ENCODE measurements at places on chromosomes 2 and 18. TPM values are rescaled to one million over a fixed set of nuclear protein-coding genes. Genes with fewer than 3 reads are reported as not detected.

SFT2D3 gene
- 7.6 TPM for total RNA-seq

C2orf80 gene
- not detected for total RNA-seq

IRS1 gene
- 3.5 TPM for total RNA-seq

DNA sequence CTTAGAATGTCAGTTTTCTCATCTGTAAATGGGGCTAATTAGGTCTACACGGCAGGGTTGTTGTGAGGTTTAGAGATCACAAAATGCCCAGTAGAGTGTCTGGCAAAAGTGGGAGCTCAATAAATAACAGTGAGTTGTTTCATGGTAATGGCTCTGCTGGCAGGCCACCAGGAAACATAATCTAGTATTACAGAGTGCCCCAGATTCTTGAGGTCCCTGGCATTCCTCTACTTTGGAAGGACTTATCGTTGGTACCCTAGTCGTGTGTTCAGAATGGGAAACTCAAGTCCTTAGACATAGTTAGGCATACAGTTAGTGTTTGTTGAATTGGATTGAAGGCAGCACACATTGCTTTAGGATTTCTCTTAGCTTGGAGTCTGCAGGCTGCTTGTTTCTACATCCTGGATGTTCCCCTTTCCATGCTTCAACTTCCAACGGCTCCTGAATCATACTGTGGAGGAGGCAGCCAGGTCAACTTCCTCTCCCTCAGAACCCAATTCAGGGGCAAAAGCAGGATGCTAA lies 161.5 kb upstream of the FOSL2 start:
- H3K36me3 ChIP-seq = no peaks in the 10 kb centered on the region
- no peak overlapping the region for H3K27ac ChIP-seq
- H3K4me3 ChIP-seq = no peak overlapping the region

DNA sequence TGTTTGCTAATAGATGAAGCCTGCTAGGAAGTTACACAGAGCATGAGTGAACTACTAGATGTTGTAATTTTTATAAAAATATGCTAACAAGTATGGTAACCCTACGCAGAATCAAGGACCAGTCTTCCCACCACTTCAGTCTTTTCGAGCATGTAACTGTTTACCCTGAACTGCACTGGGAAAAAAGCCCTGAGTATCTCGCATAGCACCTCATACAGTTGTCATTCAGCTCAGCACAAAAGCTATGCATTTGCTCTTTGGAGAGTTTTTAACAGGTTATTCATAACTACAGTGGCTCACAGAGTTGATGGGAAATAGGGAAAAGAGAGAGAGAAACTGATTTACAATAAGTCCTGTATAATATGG lies 42.7 kb downstream of the DYNC1I2 start:
- no peak overlapping the region for H3K4me3 ChIP-seq
- no peaks in the 10 kb centered on the region for H3K27me3 ChIP-seq
- H3K36me3 ChIP-seq = peaks cover 64% of the 10 kb centered on the region
- DNase-seq = no peak

GRCh38 chr2:52144590-52144989 lies 1112.7 kb upstream of the NRXN1 start:
- H3K27me3 ChIP-seq = no peaks in the 10 kb centered on the region
- H3K4me3 ChIP-seq = no peak overlapping the region
- DNase-seq = no peak

- H3K4me3 ChIP-seq = no peak overlapping the region
- DNase-seq = no peak
- no peaks in the 10 kb centered on the region for H3K4me1 ChIP-seq
- H3K27me3 ChIP-seq = no peaks in the 10 kb centered on the region
- no peaks in the 10 kb centered on the region for H3K36me3 ChIP-seq
- no peak overlapping the region for H3K27ac ChIP-seq
These were observed 134.8 kb upstream of the HDAC4 start for GRCh38 chr2:239535413-239536144.
